ENCODE measurements at places on chromosomes 1 and 21.

DNA sequence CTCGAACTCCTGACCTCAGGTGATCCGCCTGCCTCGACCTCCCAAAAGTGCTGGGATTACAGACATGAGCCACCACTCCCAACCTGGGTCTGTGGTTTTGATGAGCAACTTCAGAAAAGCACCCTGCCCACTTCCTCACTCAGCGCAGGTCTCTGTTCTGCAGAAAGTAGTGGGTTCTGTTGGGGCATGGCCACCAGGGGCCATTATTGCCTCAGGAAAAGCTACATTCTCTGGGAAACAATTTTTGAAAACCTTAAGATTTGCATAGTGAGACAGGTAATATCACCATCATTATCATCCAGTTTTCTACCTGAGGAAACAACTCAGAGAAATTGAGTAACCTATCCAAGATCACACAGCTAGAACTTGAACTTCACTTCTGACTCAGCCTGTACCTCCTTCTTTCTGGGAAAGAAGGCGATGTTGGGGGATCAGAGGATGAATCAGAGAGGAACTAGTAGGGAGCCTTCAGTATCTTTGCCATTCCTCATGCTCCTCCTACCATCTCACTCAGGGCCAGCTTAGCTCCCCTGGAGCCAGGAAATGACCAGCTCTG, 7.1 kb upstream of the NES start:
- no peak for DNase-seq

- no peak for DNase-seq
These were observed 159.0 kb downstream of the ACTL8 start for GRCh38 chr1:17914131-17914530.

DNA sequence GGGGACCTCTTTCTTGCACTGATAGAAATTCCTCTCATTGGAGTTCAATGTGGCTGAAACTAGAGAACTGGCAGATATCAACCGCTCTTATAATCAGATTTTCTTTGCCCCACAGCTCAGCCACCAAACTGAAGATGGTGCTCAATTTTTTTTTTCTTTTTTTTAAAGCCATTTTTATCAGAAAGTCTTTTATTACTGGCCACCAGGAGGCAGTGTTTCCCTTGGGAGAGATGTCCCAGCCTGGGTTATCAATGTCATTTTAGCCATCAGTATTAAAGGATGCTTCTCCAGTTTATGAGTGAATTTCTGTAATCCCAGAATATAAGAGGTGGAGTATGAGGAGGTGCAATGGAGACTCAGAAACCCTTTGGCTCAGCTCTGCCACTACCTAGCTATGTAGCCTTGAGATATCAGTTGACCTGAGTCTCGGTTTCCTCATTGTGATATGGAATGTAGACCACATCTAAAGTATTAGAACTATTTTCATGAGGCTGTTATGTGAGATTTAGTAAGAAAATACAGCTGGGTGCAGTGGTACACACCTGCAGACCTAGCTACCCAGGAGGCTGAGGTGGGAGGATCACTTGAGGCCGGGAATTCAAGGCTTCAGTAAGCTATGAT, 27.6 kb downstream of the CD244 start:
- DNase-seq = peak; percentile 84

DNA sequence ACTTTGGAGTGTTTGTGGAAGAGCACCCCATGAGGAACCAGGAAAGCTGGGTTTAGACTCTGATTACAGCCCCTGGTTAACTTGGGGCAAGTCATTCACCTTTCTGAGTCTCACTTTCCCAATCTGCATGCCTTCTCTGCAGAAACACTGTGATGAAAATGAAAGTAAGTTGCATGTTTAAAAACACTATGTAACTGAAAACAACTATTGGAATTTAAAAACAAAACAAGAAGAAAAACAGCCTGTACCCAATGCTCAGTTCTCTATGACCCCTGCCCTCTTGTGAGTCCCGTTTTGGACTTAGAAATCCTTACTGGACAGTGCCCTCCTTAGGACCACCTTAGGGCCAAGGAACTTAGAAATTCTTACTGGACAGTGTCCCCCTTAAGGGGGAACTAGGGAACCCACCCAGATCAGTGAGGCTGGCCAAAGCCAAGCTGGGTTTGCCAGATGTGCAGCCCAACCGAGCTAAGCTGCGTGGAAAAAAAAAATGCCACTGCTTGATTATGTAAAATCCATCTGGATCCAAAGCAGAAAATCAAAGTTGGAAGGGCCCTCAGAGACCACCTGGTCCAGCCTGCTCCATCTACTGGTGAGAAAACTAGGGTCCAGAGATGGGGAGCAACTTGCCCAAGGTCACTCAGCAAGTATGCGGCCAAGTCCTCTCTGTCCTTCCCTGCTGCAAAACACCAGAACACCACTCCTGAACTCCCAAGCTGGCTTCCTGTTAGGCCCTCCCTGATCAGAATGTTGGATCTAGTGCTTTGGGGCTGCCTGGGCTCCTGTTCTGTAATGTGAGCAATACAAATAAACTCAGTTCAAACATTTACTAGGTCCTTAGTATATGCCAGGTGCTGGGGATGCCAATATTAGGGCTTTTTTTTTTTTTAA, 77.7 kb downstream of the MRPL37 start:
- DNase-seq = no peak

DNA sequence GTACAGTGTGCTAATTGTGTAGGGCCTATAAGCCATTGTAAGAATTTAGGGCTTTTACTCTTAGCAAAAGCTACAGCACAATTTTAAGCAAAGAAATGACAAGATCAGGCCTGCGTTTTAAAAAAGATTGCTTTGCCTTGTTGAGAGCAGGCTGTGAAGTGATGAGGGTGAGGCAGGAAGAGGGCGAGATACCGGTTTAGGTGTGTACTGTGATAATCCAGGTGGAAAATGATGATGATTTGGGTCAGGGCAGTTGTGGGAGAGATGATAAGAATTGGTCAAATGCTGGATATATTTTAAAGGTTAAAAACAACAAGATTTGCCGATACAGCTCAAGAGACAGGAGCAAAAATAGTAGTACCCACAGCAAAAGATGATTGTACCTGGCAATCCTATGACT, 72.0 kb downstream of the SWT1 start:
- no peak for DNase-seq

DNA sequence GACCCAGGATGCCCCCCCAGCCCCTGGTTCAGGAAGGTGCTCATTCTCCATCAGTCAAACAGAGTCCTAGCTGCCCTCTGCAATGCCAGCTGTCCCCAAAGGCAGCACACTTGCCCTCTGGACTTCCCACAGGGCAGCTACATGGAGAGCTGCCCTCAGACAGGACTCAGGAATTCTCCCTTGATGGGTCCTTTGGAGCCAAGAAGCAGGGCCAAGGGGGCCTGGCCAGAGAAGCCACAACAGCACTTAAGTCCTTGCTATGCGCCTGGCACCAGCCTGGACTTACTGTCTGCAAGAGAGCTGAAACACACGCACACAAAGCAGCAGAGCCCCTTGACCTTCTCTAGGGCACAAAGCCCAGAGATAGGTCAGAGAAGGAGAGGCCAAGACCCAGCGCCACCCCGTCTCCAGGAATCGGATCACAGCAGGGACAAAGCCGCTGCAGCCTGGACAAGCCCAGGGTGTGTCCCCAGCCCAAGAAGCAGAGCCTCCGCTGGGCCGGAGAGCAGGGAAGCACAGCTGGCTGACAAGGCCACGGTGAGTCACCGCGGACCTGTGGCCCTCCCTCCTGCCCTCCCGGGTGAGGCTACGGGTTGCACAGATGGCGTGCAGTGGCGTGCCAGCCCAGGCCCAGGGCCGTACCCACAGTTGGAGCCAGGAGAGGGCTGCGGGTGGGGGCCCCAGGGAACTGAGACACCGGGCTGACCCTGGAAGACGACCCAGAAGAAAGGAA, 1.7 kb downstream of the WNT9A start:
- DNase-seq = peak; percentile 53

DNA sequence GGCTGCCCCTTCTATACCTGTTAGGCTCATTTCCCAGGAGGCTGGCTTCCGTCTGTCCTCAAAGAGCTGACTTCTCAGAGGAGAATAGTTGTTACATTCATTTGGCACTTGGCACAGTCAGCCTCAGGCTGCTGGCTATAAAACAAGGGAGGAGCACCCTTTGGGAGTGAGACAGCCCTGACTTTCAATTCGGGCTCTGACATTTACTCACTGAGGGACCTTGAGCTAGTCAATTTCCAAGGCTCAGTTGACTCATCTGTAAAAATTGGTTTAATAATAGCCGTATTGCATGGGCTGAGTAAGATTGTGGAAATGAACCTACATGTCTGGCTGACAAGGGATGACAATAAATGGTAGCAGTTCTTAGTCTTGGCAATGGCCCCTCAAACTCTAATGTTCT, 13.7 kb downstream of the ALX3 start:
- no peak for DNase-seq

Data from NAMALWA (cell line).